ENCODE measurements at places on chromosomes 3 and 15. TPM values are rescaled to one million over a fixed set of nuclear protein-coding genes. Genes with fewer than 3 reads are reported as not detected.

Gene SERINC4
- total RNA-seq, result 0.09 TPM

Gene PLA2G4E
- not detected for total RNA-seq

Gene ZKSCAN7
- 4.0 TPM for total RNA-seq

Gene CLEC3B
- not detected for total RNA-seq

Gene CPN2
- total RNA-seq, result not detected

Gene PEAK1
- total RNA-seq, result 36.1 TPM

Gene RGMA
- total RNA-seq, result not detected

GRCh38 chr3:174198199-174198598 is 660.9 kb upstream of the NAALADL2 start:
- no peak for DNase-seq

DNA sequence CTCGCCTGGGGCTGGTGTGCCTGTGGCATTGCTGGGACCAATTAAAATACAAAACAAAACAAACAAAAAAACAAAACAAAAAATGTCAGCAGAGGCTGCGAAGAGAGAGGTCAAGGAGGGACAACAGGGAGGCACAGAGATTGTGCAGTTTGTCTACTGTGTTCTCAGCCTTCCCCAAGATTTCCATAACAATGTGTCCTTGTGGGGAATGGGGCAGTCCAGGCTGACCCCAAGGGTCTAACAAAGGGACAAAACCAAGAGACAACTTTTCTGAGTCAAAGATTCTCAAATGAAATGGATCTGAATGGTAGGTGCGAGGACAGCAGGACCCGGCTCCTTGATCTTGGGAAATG is 46.4 kb upstream of the TRPM1 start:
- DNase-seq, result no peak

GRCh38 chr15:74767167-74768098 is 14.4 kb upstream of the CSK start:
- DNase-seq, result no peak

- no peak for DNase-seq
These were observed 435.0 kb downstream of the SHQ1 start for GRCh38 chr3:72413228-72413627.

DNA sequence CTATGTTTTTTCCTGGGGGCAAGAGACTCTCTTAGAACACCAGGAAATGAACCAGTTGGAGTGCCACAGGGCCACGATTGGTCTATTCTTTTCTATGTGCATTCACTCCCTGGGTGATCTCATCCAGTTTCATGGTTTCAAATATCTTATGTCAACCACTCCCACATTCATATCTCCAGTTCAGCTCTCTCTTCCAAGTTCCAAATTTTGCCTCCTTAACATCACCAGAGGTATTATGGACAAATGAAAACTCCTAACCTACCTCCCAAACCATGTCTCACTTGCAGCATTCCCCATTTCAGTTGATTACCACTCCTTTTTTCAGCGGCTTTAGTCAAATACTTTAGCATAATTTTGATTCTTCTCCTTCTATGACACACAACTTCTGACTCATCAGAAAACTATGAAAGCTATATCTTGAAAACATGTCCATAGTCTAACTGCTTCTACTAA is 203.1 kb upstream of the SEMA6D start:
- DNase-seq, result no peak

- no peak for DNase-seq
These were observed 317.1 kb downstream of the ZIC4 start for GRCh38 chr3:147089286-147089685.

DNA sequence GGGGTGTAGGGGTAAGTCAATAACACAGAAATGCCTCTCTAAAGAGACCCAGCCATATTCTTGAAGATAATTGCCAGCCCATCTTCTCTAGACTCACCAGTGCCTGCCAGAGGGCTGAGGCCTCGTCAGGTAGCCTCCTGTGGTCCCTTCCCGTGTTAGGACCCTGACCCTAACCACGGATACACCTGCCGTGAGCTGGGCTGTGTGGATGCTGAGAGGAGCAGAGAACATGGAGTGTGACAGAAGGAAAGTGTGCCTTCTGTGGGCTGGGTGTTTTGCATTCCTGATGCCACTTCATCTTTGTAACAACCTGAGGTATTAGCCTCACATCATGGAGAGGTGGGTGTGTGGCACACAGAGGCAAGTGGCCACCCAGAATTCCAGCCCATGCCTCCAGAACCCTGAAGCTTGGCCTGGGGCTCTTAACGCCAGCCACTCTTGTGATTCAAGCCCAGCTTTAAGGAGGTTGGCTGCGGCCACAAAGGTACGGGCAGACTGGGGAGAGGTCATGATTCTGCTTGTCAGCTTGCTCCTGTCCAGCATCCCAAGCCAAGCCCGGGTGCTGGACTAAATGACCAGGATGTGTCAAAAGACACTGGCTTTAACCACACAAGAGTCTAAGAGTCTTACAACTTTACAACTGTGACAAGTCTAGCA is 21.1 kb upstream of the ABTB1 start:
- no peak for DNase-seq

GRCh38 chr3:123295901-123296250 is 94.1 kb downstream of the SEC22A start:
- no peak for DNase-seq

- no peak for DNase-seq
These were observed 87.3 kb downstream of the ST6GAL1 start for GRCh38 chr3:187017511-187018230.

DNA sequence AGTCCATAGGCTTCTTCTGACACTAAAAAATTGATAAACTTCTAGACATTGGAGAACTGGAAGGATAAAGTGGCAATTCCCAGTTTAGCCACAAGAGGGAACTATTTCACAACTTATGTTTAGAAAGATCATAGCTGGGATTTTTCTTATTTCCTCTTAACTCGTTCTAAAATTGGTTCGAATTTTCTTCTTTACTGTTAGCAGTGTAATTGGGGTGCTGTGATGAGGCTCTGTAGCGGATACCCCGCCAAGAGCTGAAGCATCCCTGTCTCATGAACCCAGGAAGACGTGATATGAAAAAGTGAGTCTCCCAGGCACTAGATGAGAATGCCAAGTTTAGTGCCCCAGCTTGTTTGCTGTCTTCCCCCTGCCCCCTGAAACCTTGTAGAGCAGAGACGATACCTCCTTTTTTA is 85.1 kb downstream of the PDCD6IP start:
- DNase-seq, result peak; percentile 5

GRCh38 chr15:43931119-43931518 is 104.3 kb downstream of the WDR76 start:
- DNase-seq, result no peak

DNA sequence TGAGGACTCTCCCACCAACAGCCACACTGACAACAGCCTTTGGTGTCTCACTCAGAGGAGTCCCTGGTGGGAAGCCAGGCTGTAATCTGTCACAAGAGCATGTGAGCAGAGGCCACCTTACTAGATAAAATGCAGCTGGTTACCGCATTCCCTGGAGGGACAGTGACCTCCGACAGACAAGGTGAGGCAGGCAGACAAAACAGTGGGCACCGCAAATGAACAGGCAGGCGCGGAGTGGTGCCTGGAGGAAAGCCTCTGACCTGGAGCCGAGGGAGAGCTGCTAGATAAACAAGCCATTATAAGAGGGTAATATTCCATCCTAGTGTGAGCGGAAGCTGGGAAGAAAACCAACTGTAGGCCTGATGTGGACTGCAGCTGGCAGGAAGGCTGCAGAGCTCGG is 736.4 kb downstream of the FHIT start:
- DNase-seq, result no peak

DNA sequence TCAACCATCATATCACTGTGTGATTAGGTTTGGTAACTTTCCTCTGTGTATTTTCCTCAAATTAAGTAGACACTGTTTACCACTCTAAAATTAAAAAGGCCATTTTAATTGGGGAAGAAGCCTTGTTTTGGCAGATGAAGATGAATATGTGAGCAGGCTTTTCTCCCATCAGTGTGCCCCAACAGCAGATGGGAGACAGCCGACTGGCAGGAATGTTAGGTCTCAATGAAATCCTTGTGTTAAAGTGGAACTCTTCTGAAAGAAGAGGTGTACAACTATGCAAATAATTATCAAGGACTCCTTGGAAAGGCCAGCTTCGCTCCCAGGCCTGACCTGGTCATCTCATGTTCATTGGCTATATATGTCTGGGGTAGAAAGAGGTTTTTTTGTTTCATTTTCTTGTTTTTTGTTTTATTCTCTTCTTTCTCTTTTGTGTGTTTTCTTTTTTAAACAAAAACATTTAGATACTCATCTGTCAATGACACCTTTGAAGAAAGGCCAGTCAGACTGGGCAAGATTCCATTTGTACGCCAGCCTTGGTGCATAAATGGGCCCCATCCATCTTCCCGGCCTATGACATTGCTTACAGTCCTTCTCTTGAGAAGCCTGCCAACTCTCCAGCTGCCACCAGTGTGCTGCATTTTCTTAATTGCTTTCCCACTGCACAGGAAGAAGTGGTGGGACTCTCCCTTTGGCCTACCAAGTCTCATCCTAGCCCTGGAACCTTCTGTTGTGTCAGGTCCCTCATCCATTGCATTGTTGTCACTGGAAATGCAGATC is 25.8 kb downstream of the LRTM1 start:
- no peak for DNase-seq

DNA sequence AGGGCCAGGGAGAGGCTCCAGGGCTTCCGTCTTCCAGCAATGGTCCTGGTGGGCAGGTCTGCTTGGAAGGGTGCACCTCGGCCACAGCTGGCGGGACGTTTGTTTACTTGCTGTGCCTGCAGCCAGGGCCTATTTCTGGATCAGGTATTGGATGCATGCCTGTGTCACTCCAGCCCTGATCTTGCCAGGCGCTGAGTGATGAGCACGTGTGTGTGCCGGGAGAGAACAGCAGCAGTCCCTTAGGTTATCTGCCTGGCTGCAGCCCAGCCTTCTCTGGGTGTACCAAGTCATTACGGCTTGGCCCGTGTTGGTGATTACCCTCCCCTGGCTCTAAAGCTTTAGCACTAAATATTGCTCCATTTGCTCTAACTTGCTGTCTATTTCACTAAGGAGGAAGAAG is 14.9 kb downstream of the CCDC32 start:
- no peak for DNase-seq

- DNase-seq, result no peak
These were observed 695 bp downstream of the RPL32 start for GRCh38 chr3:12840591-12841148.

GRCh38 chr3:31086698-31087097 is 192.2 kb upstream of the GADL1 start:
- DNase-seq, result no peak

DNA sequence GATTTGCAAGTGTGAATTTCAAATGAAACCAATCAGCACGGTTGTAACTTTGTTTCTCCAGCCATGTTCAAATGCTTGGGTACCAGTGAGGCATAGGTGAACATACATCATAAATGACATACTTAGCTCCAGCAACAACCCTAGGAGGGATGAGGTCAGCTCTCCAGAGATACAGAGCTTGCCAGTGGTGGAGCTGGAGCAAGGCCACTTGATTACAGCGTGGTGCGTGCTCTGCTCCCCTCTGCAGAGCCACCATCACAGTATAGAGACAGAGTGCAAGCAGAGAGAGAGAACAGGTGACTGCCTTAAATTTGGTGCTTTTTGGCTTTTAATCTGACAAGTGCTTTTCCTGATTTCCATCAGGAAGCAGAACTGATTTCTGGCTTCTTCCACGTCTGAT is 275.1 kb downstream of the PDZRN3 start:
- no peak for DNase-seq

DNA sequence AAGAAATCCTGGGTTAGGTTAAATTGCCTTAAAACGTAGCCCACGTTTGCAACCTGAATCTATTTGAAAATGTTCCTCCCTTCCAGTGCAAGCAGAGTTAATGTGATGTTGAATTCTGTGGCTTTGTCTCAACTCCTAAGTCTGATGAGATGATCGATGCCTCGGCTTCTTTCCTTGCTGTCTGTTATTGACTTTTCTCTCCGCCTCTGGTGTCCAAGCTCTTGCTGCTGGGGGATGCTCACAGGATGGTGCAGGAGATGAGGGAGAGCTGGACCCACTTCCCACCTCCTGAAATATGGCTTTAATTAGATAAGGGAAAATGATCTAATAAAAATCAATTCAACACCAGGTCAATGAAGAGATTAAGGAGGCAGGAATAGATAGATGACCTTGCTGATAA is 407.9 kb upstream of the RGMA start:
- DNase-seq, result no peak

- DNase-seq, result no peak
These were observed 28.5 kb downstream of the PTPN23 start for GRCh38 chr3:47409284-47409683.

GRCh38 chr15:99613887-99614647 is 48.3 kb downstream of the MEF2A start:
- no peak for DNase-seq

GRCh38 chr15:66364944-66365528 is 8.6 kb upstream of the TIPIN start:
- no peak for DNase-seq

DNA sequence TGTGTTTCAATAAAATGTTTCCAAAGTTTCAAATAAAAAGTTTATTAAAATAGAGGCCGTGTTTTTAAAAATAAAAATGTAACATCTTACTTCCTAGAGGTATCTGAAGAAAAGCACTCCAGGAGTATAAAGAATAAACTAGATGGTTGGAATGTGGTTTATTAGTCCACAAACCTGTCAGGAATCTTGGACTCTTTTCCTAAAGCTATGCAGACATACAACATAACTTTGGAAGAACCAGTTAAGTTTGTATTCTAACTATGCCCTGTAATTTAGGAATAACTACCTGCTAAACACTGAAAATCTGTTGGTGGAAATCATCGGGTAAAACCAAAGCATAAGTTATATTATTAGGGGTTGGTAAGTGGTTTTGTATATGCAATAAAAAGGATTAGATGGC is 51.6 kb downstream of the PPARG start:
- DNase-seq, result no peak

- DNase-seq, result no peak
These were observed 198.6 kb downstream of the VGLL3 start for GRCh38 chr3:86792316-86792715.

GRCh38 chr3:126414961-126415660 is 20.4 kb downstream of the CFAP100 start:
- no peak for DNase-seq

- no peak for DNase-seq
These were observed 216.0 kb upstream of the MCTP2 start for GRCh38 chr15:94015324-94015723.

DNA sequence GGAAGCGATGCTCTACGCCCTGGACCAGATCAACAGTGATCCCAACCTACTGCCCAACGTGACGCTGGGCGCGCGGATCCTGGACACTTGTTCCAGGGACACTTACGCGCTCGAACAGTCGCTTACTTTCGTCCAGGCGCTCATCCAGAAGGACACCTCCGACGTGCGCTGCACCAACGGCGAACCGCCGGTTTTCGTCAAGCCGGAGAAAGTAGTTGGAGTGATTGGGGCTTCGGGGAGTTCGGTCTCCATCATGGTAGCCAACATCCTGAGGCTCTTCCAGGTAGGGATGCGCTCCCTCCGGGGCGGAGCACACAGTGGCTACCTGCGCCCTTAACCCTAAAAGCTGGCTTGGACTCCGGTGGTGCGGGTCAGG is 698 bp downstream of the GRM7 start:
- DNase-seq, result no peak

DNA sequence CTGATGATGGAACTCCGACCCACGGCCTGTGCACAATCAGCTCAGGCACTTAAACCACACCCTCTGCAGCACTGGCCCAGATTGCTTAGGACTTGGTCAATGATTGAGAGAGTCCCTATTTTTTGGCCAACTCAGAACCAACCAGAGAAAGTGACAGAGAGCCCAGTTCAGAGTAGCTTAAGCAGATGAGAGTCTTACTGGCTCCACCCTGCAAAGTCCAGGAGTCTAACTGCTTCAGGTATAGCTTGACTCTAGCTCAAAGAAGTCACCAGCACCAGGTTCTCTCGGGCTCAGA is 20.1 kb downstream of the SLC6A20 start:
- DNase-seq, result no peak

- no peak for DNase-seq
These were observed 38.6 kb downstream of the RFTN1 start for GRCh38 chr3:16474920-16475319.

All from activated CD8-positive, alpha-beta T cell treated with anti-CD3 and anti-CD28 coated beads for 36 hours (primary cell).